ENCODE measurements at places on chromosomes 2 and 18.

GRCh38 chr2:217900780-217901360 is 101.9 kb downstream of the TNS1 start:
- DNase-seq: no peak

GRCh38 chr18:48545757-48546321 is 7.0 kb downstream of the CTIF start:
- no peak for DNase-seq

DNA sequence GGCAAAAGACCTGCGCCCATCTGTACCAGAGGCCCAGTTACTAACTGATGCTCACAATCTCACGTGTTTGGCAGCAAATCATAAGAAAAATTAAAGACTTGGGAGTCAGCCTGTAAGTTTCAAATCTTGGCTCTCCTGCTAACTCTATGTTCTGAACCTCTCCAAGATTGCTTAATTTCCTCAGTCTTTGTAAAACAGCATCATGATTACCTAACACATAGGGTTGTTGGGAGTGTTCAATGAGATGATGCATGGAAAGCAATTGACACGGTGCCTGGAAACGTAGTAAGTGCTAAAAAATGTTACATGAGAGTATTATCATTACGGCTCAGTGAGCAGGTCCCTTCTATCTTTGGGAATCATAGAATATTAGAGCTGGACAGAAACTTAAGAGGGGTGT is 497.6 kb upstream of the TCF4 start:
- no peak for DNase-seq

DNA sequence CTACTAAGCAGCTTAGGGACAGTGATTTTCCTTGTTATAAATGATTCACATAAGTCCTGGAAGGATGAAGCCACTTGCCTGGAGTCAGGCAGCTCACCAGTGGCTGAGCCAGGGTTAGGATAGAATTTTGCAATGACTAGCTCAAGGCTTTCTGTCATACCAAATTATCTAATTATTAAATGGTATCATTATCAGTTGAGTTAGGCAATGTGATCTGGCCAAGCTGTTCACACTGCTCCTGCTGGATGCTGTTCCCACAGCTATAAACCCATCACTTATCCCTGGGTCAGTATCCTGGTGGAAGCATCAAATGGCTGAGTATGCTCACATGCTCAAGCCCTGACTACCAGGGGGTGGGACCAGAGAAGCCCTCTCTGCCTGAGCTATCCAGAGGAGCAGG is 235.2 kb downstream of the MTX2 start:
- no peak for DNase-seq

- no peak for DNase-seq
Measured at GRCh38 chr2:241161646-241162281, 11.5 kb downstream of the PPP1R7 start.

GRCh38 chr2:55779459-55780421 is 86.1 kb upstream of the PNPT1 start:
- DNase-seq: no peak

- no peak for DNase-seq
Measured at GRCh38 chr18:58497845-58498244, 131.0 kb downstream of the ALPK2 start.

- DNase-seq: no peak
Measured at GRCh38 chr2:26679867-26680266, 12.7 kb upstream of the KCNK3 start.

- no peak for DNase-seq
Measured at GRCh38 chr2:149143734-149144133, 105.2 kb downstream of the LYPD6B start.

DNA sequence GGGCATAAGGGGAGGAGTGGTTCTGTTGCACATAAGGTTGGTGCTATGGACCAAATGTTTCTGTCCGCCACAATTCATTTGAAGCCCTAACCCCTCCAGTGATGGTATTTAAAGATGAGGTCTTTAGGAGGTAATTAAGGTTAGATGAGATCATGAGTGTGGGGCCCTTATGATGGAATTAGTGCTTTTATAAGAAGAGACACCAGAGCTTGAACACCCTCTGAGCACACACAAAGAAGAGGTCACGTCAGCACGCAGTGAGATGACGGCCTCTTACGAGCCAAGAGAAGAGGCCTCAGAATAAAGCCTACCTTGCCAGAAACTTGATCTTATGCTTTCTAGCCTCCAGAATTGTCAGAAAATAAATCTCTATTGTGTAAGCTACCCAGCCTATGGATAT is 386.4 kb upstream of the CYRIA start:
- DNase-seq: no peak

DNA sequence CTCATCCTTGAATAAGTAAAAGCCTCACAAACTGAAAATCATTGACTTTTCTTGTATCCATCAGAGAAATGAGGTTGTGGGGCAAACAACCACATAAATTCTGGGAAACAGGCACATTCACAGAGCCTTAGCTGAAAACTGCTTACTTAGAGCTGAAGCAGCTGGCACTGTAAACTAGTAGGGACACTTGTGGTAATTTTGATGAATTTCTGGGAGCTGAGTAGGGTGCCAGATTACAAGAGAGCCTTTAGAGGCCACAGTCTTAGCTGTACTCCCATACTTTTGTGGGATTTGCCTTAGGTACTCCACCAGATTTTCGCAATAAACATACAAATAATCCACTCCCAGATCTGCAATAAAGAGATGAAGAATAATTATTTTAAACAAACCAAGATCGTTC is 315.2 kb downstream of the TMX3 start:
- DNase-seq: no peak

GRCh38 chr18:54284981-54285785 is 15.9 kb downstream of the POLI start:
- no peak for DNase-seq

GRCh38 chr2:148130581-148130980 is 109.7 kb downstream of the MBD5 start:
- DNase-seq: no peak

DNA sequence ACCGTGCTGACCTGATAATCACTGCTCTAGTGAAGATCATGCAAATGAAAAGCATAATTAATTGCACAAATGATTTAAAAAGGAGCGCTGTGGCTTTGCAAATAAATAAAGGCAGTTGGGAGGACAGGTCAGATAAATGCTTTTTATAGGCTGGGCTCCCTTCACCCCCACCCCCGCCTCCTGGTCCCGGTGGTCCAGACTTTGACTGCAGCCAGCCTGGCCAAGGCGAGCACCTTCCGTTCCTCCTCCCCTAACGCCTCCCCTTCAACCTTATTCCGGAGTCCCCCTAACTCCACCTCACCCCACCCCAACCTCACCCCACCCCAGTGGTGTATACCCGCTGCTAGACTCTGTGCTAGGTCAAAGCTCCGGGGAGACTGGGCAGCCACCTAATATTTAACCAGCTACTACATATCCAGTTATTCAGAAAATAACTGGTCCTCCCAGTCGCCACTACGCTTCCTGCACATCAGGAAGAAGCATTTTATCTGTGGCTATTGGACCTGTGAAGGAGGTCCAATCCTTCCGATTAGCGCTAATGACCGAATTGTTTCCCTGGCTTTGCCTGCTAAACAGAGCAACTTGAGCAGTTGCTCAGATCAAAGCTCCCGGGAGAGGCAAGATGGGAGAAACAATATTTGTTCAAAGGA is 3.7 kb upstream of the SP9 start:
- DNase-seq: no peak

- no peak for DNase-seq
Measured at GRCh38 chr2:109342930-109343329, 213.9 kb downstream of the SH3RF3 start.

DNA sequence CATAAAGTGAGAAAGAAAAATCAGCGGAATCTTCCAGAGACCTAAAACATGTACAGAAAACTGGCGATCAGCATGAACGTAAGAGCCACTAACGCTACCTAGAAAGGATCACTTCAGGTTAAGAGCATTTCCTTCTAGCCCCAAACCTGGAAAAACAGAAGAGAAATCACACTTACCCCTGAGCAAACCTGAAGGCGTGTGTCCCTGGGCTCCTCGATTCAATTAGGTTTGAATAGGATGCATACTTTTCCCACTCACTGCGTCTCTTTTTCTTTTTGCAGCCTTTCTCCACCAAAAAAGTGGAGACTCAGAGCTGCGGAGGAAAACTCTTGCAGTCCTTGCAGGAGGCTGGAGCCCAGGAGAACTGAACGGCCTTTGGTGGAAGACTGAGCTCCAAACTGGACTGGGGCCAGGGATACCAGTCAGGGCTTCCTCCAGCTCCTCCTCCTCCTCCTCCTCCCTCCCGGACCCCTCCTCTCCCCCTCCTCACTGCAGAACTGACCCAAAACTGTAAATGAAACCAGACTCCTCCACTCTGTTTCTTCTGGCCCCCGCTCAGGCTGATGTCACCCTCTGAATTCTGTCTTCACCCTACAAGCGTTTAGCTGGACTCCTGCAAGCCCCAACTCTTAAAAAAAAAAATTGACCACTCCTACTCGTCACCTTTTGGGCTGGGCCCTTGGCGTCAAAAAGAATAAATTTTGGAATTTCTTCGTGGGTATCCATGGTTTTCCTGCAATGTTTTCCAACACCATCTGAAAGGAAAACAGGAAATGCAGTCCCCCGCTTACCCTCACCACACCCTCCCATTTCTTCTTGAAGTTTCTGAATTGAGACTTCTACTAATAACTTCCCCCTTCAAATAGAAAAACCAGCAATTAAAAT is at the start of gene COL6A3:
TSS of gene COL6A3 (minus strand) at position 388 of the 885 bp plus-strand sequence. CDS start 17,347 bp downstream, outside the sequence.
- no peak for DNase-seq

GRCh38 chr2:51329512-51329911 is 297.6 kb upstream of the NRXN1 start:
- no peak for DNase-seq

DNA sequence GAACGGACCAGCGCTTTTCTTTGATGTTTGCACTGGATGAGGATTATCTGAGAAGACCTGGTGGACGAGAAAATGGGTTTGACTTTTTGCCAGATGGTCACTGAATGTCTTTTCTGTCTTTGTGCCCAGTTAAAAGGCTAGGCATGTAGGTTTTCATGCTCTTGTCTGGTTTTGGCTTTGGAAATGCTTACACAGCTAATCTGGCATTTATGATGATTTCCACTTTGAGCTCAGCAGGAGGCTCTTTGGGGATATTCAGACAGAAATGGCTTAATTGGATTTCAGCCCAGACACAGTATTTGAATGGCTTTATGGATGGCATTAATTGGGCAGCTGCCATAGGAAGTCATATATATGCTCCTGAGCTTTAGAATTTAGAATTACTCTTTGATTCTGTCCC is 59.6 kb downstream of the NCK2 start:
- no peak for DNase-seq

DNA sequence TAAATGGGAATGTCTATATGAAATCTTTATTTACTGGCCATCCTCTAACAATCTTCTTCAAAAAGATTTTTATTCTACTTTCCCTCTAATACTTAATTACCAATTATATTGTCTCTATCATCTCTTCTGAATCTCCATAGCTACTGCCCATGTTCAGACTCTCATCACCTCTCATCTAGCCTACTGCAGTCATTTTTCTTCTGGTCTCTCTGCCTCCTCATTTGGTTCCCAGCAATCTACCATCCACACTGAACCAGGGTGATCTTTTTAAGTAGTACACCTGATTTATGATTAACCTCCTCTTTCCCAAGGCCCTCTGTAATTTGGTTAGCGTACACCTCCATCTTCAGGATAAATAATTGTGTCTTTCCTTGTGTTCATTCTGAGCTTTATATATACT is 57.6 kb downstream of the NCKAP1 start:
- no peak for DNase-seq

DNA sequence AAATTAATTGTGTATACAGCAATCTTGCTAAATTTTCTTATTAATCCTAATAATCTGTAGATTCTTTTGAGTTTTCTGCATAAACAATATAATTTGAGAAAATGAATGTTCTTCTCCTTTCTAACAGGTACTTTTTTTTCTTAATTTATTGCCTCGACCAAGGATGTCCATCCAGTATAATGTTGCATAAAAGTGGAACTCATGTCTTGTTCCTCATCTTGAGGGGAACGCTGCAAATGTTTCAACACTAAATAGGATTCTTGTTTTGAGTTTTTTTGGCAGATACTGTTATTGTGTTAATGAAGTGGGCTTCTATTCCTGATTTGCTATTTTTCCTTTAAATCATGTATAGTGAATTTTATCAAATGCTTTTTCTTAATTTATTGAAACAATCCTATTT is 244.4 kb upstream of the REV1 start:
- DNase-seq: no peak

DNA sequence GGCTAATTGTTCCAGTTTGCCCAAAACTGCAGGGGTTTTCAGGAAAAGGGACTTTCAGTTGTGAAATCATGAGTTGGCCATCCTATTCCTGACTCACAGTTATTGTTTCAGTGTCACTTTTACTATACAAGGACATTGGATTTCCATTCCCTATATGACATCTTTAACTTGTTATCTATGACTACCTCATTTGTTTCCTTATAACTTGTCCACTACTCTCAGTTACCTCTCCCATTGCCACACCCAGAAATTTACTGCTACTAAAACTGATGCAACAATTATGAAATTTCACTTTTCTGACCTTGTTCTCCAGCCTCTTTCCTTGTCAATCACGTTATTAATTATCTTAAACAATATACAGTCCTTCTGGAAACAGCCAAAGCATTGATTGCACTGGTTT is 116.5 kb upstream of the ZNF804A start:
- DNase-seq: no peak

DNA sequence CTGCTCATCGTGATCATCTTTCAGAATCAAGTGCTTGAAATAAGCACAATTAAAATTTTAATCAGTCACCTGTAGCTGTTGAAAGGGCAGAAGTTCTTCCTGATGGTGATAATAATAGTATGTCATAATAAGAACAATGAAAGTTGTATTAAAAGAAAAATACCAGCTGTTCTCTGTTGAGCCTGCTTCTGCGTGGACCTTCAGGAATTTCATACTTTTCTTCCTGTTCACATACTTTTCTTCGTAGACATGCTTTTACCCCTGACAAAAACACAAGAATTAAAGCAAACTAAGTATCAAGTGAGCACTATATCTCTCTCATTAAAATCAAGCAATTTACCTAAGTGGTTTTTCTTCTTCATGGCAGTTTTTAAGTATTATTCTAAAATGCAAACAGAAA is 79.2 kb downstream of the BARD1 start:
- no peak for DNase-seq

GRCh38 chr2:11680182-11680900 is 10.3 kb upstream of the NTSR2 start:
- no peak for DNase-seq

DNA sequence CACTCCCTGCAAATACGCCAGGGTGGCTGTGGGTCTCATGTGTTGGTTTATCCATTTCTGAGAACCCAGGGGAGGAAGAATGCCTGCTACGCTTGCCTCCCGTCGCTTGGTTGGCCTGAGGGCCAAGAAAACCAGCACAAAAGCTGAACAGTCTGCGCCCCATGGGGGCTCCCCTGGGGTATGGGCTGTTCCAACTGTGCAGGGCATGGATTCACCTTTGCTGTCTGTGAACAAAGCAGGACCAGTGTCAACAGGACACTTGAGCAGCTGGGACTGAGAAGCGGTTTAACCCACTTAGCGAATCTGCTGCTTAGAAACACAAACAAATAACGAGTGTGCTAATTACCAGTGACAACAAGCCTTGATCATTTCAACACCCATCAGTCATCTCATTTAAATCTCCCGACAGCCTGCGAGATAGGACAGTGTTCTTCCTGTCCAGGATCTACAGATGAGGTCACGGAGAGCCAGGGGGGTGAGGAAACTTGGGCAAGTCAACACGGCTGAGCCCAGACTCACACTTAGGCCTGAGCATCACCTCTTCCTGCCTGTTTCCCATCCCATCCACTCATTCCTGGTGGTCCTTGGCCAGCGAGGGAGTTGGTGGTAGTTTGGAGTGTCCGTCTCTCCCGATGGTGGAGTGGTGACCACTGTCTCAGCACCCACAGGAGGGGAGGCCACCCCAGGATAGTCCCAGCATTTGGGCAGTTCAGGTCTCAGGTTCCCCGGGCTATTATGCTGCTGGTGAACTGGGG is 111.6 kb upstream of the HAAO start:
- DNase-seq: no peak

- no peak for DNase-seq
Measured at GRCh38 chr2:241577413-241578122, 19.0 kb downstream of the BOK start.

All from stimulated activated CD8-positive, alpha-beta memory T cell treated with anti-CD3 and anti-CD28 coated beads, Interleukin-15, amount 100 ng/mL, for 24 hours (primary cell).